MG63 (cell line): ENCODE measurements at places on chromosomes 1 and 21.
A peak's percentile ranks its signal among the peaks of the same experiment; 100 is the strongest.

DNA sequence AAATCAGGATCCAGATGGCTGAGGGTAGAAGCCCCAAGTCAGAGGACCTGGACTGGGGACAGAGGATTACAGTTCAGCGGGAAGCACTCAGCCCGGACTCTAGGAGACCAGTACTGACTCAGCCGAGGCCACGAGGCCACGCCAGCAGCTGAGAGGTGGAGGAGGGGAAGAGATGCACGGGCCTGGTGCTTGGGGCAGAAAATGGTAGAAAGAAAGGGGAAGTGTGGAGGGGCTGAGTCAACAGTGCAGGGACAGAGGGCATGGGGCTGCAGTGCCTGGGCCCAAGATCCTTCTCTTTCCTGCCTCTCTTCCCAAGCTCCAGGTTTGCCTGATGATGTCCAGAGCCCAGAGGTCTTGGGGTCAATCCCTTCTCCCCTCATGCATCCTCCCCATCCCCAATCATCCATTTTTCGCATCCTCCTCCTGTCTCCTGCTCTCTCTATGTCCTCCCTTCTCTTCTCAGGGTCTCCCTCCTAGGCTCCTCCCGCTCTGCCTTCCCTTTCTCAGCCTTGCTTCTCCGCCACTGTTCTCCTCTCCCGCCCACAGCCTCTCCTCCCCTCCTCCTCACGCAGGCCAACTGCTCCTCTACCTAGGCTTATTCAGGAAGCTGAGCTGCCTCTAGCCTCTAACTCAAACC lies 7.7 kb downstream of the ARHGEF2 start:
- peak; percentile 89 for DNase-seq

DNA sequence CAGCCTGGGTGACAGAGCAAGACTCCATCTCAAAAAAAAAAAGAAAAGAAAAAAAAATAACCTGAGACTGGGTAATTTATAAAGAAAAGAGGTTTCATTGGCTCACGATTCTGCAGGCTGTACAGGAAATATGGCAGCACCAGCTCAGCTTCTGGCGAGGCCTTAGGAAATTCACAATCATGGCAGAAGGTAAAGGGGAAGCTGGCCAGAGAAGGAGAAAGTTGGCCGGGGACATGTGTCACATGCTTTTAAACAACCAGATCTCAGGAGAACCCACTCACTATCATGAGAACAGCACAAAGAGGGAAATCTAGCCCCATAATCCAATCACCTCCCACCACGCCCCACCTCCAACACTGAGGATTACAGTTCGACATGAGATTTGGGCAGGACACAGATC lies 125.3 kb downstream of the DISP1 start:
- no peak for DNase-seq

DNA sequence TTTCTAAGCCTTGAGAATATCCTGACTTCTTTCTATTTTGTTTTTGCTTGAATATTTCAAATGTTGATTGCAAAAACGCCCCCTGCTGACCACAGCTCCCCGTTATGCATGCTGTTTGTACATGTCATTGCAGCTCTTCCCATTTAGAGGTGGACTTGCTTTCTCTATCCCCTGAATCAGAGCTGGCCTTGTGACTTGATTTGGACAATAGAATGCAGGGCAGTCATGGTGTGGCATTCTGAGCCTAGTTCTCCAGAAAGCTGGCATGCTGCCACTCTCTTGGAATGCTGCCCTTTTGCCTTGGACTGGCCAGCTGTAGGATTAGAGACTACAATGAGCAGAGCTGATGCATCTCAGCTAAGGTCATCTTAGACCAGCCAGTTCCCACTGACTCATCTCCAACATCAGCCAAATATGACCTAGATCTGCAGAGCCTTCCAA lies 1561.5 kb downstream of the MRPL39 start:
- peak; percentile 98 for DNase-seq

- no peak for DNase-seq
Observed at GRCh38 chr1:15011661-15012060, 141.9 kb upstream of the TMEM51 start.

GRCh38 chr1:214720561-214720960 lies 117.6 kb downstream of the CENPF start:
- no peak for DNase-seq

DNA sequence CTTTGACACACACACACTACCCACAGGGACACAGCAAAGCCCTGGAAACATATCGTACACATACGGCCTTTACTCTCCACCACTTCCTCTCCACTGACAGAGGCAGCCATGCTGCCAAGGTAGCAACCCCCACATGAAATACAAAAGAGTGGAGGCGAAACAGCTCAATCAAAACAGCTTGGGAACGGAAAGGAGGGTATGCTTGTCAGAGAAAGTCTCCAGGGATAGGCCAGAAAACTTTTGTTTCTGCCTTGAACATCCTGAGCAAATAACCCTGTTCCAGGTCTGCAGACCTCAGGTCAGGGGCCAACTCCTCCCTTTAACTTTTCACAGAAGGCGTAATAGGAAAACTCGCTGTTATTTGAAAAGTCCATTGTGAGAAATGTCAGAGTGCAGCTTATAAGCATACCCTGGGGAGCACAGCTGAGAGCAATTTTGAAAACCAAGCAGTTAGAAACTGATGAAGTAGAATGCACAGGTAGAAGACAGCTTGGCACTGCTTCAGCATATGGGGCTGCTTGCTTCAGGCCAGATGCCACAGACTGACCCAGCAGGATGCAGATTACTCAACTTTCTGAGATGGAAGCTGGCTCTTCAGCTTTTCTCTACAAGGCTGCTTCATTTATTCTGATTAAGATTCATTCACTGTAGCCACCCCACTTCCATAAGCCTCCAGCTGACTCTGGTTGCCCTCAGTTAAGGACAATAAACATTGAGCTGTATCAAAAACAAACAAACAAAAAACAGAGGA lies 18.0 kb downstream of the KIAA0319L start:
- DNase-seq, result peak; percentile 67

- DNase-seq, result no peak
Observed at GRCh38 chr1:228007801-228008341, 1.1 kb downstream of the WNT3A start.

GRCh38 chr1:94843430-94843829 lies 23.3 kb downstream of the SLC44A3 start:
- DNase-seq, result no peak

DNA sequence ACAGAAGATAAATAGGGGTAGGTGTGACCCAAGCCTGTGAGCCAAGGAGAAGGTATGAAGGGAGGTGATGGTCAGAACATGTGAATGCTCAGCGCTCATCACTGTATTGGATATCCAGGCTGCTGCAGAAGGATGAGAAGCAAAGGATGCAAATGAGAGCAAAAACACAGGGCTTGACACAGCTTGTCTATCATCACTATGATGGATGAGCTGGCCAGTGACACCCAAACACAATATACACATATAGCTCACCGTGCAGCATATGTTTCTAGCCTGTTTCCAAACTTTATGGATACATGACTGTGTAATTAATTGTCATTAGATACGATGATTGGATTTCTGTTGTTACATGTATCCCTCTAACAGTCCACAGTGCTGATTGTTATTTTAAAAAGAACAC lies 13.8 kb upstream of the HMGN1 start:
- DNase-seq, result no peak

- no peak for DNase-seq
Observed at GRCh38 chr1:81733480-81733879, 67.3 kb upstream of the ADGRL2 start.

- DNase-seq, result no peak
Observed at GRCh38 chr21:35091496-35091895, 42.4 kb upstream of the RUNX1 start.

DNA sequence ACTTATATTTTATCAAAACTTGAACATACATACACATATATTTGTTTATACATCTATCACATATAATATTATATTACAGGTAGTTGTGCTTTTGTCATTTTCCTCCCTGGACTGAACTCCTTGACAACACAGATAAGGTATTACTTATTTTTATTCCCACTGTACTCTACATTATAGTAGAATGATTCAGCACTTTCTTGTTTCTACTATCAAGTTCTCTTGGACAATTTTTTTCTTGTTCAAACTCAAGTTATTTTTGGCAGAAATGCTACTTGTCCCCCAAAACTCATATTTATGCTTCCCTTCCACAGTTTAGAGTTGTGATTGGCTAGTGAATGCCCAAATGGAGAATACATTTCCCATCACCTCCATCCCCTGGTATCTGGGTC lies 10.8 kb upstream of the PTPRC start:
- DNase-seq, result no peak

DNA sequence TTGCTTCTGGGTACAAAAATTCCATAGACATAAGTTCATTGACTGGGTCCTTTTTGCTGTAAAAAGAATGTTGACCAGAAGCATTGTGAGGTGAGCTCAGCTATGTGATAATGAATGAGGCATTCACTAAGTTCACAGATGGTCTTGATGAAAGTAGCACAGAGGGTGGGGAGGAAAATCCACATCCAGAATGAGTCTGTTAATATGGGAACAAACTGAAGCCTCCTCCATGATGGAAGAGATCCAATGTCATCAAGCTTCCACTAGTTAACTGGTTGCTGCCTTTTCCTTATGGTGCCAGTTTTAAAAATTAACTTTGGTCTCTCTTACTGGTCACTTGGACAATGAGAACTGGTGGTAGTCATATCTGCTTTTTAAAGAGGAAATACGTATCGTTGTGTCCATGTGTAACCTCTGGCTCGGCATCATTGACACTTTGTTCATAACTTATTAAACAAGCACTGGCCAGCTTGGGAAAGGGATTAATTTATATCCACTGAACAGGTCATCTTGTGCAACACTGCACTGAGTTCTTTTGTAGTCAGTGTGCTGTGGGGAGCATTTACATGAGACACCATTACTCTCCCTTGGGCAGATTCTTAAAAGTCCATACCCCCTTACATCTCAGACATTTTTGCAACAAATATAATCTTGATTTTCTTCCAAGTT lies 88.6 kb downstream of the ADAMTS1 start:
- no peak for DNase-seq

DNA sequence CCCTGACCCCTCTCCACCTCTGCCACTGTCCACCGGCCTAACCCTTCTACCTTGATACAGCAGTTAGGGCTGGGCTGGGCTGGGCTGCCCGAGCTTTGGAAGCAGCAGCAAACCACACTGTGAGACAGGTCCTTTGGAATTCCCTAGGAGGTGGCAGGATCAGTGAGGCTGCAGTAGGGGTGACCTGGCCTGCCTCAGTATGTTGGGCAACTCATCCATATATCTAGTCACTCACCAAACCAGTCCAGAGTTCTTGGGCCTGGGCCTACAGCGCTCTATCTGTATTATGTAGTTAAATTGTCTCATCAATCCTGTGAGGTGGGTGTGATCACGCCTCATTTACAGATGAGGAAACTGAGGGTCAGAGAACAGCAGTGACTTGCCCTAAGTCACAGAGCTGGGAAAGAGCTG lies 13.3 kb upstream of the SYNC start:
- DNase-seq, result no peak

DNA sequence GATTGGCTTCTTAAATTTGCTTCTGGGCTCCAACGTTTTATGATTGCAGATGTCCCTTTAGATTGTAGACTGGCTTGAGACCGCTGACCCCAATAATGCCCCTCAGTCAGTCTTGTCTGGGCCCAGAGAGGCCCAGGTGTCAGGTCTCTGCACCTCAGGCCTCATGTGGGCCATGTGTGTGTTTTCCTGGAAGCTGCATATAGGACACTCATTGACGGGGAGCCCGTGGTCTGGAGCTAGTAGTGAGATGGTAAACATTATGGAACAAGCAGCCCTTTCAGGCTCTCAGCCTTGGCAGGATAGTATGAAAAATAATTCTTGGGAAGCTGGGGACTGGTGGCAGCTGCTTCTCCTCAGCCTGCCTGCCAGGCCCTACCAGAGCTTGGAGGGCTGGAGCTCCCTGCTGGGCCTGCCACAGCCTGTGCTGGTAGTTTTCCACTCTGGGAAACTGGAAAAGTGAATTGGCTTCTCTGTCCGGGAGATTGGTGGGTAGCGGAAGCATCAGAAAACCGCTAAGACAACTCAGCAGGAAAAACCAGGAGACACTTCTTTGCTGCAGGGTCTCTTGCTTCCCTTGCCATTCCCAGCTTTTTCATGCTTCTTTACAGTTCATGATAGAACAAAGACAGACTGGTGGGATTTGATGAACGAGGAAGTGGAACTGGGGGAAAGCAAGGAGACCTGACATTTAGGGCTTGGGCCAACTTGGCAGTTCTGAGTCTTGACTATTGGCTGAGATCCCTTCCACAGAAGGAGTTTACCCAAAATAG lies 57.8 kb upstream of the HSD17B7 start:
- peak; percentile 81 for DNase-seq

DNA sequence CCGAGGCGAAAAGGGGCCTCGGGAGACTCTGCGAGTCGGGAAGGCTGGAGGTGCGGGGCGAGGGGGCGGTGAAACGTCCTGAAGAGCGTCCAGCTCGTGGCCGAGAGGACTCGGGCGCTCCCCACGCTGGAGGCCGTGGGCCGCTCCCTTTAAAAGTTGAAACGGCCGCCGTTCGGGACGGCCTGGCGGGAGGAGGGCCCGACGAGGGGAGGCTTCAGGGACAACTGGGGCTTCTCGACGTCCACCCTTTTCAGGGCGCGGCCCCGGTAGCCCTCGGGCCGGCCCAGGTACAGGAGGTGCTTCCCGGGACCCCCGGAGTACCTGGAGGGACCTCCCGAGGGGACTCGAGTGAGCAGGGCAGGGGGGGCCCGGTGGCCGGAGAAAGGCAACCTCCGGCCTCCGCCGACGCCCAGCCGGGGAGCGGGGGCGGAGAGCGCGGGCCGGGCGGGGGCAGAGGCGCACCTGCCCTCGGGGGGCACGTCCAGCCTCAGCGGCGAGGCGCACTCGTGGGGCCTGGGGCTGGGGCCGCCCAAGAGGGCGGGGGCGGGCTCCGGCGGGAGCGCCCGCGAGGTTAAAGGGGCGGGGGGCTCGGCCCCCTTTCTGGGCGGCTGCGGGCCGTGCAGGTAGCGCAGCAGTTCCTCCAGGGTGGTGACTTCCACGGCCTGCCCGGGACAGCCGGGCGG lies 14.0 kb downstream of the SEMA6C start:
- DNase-seq, result no peak

DNA sequence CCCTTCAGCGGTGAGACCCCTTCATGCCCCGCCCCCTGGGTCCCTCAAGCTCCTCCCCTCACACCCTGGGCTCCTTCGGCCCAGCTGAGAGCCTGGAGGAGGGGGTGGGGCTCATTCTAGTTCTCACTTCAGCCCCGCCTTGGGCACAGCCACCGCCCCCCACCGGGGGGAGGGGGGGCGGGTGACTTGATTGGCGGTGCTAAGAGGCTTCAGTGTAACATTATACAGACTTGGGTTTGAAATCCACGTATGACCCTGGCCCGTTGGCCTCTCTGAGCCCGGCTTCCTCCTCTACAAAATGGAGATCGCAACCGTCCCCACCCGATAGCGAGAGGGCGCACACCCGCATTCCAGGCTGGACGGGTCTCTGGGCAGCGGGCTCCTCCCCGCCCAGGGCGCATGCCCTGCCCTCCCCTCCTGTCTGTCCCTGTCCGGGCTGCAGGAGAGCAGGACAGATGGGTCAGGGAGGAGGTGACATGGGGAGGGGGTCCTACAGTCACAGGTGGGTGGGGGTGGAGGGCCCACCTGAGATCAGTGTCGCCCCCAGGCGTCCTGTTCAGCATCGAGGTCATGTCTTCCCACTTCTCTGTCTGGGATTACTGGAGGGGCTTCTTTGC lies 5.1 kb downstream of the CLCNKB start:
- no peak for DNase-seq

- DNase-seq, result no peak
Observed at GRCh38 chr1:43317817-43318471, 17.2 kb downstream of the TIE1 start.

GRCh38 chr1:95308276-95309030 lies 74.4 kb downstream of the RWDD3 start:
- no peak for DNase-seq
